ENCODE measurements at places on chromosomes 5 and 9.

- DNase-seq, result no peak
These were observed 8.0 kb downstream of the NR5A1 start for GRCh38 chr9:124499216-124499615.

DNA sequence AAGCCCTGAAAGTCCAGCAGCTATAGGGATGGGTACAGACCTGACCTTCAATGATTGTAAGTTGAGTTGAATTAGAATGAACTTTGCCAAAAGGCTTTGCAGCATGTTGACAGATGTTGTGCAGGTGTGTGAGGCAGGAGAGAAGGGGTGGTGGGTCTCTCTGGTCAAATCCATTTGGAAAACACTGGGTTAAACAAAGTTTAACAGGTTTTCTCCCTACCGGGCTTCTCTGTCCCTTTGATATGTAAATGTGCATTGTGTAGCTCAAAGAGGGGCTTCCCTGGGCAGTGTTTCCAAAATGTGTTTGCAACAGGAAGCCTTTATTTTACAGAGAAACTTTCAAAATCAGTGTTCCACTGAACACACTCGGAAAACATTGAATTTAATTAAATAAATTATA lies 72.1 kb upstream of the BRINP1 start:
- no peak for DNase-seq

DNA sequence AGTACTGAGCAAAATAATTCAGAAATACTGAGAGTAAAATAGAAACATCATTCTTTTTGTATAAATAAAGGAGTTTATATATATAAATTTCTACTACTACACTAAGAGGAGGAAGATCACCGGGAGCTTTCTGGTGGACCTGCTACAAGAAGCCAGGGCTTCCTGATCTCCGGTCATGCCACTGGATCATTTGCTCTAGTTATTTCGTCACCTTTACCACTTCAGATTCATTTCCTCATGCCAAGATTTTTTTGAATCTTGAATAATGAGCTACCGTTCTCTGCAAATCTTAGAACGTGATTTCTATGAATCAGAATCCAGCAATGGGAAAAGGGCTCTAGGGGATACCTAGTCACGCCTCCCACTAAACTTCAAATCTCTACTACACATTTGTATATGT lies 51.9 kb upstream of the TBC1D9B start:
- DNase-seq, result no peak

DNA sequence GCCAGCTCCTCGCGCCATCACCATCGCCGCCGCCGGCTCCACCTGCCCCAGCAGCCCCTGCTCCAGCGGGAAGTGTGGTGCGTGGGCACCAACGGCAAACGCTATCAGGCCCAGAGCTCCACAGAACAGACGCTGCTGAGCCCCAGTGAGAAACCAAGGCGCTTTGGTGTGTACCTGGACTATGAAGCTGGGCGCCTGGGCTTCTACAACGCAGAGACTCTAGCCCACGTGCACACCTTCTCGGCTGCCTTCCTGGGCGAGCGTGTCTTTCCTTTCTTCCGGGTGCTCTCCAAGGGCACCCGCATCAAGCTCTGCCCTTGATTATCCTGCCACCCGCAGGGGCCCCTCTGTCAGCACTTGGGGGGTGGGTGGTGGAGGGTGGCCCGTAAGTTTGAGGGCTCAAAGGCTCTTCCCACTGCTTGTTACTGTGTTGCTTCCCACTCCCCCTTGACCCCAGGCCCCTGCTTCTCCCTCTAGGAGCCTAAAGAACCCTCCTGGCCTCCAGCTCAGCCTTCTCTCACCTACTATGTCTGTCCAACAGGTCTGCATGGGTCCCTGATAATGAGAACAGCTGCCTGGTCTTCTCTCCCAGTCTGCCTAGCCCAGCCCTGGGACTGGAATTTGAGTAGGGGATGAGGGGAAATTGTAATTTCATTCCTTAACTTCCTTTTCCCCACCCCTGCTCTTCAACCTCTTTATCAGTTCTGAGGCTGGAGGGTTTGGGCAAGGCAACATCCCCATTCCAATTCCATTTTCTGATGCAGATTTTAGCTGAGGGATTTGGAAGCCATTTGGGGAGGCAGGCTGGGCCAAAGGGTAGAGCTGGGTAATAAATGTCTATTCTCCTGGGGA lies 9.0 kb downstream of the RACK1 start:
- DNase-seq, result no peak

- no peak for DNase-seq
These were observed 238.1 kb downstream of the ROR2 start for GRCh38 chr9:91711755-91712601.

DNA sequence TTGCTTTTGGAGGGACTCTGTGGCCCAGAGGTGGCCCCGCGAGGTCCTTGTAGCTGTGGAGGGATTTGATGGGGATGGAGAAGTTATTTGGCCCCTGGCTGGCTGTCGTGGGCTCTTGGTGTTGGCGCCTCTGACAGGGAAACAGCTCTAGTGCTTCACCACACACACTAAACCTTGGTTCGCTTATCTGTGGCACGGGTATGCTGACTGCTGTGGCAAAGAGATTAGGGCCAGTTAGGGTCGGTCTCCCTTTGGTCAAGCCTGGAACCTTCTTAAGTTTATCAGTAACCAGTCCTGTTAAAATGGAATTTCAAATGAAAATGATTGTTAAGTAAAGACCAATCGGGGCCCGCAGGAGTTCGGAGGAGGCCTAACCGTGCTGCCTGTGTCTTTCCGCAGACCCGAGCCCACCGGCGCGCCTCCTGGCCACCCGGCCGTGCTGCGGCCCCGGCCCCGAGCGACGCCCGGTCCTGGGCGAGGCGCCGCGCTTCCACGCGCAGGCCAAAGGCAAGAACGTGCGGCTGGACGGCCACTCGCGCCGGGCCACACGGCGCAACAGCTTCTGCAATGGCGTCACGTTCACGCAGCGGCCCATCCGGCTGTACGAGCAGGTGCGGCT lies 28.4 kb downstream of the NEURL1B start:
- no peak for DNase-seq

GRCh38 chr5:91684625-91685024 lies 301.5 kb upstream of the ARRDC3 start:
- no peak for DNase-seq

- DNase-seq, result no peak
These were observed 225.0 kb downstream of the FANCC start for GRCh38 chr9:95092262-95093072.

Data from activated CD4-positive, alpha-beta T cell treated with anti-CD3 and anti-CD28 coated beads for 1 hour (primary cell).